ENCODE measurements at places on chromosomes 1 and 21.

GRCh38 chr1:219568733-219569132 lies 44.2 kb downstream of the ZC3H11B start:
- DNase-seq, result no peak

DNA sequence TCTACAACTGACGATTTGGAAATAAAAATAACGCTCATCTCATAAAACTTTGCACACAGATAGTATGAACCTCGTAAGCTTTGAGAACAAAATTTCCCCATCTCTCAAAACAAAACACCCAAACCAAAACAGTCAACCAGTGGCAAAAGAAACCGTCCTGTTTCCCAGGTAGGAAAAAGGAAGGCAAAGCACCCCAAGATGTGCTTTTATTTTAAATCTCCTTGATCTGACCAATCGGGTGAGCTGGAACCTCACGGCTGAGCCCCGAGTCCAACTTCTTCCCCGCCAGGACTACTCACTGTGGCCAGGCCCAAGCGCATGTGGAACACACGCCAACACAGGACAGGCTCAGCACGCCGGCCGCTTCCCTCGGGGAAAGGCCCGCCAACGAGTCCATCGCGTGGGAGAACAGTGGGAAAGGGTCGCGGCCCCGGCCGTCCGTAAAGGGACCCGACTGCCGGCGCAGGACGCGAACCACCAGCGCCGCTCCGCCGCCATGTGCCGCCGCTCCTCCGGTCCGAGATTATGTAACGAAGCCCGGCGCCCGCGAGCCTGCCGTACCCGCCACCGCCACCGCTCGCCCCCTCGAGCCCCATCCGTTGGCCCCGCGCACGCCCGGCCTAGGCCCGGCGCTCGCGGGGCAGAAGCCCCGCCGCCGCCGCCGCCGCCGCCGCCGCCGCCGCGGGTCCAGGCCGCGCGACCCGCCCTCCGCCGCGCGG lies 759 bp downstream of the AHCTF1 start:
- DNase-seq, result peak; percentile 58

GRCh38 chr1:36055706-36056105 lies 28.2 kb upstream of the TEKT2 start:
- no peak for DNase-seq

GRCh38 chr1:8679395-8679800 lies 138.0 kb downstream of the RERE start:
- DNase-seq, result peak; percentile 57

DNA sequence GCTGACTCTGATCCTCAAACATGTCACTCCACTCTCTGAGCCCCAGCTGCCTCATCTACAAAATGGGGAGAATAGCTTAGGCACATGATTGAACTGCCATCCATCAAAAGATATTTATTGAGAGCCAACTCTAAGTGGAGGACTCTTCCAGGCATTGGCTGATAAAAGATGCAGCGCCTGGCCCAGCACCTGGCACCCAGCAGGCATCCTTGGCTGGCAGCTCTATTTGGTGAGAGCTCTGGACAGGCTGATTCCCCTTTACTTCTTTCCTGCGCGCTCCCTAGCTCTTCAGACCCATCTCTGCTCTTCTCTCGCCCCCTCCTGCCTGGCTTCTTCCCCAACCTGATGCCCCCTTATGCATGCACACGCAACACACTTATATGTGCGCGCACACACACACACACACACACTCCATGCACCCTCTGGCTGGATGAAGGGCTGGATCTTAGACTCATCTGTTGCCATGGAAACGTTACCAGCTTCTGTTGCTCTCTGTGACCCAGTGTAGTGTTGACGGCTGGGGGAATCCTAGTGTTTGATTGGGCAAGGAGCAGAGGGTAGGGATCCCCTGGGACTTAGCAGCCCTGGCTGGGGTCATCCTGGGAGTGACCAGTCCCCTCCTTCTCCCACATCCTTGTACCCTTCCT lies 49.3 kb downstream of the VWA5B1 start:
- DNase-seq, result no peak

DNA sequence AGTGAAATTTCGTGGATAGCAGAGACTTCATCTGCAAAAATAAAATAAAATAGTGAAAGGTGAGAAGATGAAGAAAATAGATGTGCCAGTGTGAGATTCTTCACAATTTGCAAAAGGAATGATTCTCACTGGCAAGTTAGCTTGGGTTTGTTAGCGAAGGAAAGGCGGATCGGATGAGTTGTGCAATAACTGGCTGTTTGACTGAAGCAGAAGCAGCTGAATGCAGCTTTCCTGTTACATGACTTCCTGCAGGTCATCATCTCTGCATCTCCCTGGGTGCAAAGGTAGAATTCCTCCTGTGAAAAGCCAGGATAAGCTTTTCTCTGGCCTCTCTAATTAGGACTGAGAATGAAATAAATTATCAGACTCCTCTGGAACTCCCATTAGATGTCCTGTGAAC lies 263.1 kb upstream of the CHRM3 start:
- DNase-seq, result no peak

GRCh38 chr1:1895456-1896336 lies 4.8 kb upstream of the GNB1 start:
- DNase-seq, result no peak

- no peak for DNase-seq
Observed at GRCh38 chr1:182278144-182279054, 113.2 kb downstream of the GLUL start.

DNA sequence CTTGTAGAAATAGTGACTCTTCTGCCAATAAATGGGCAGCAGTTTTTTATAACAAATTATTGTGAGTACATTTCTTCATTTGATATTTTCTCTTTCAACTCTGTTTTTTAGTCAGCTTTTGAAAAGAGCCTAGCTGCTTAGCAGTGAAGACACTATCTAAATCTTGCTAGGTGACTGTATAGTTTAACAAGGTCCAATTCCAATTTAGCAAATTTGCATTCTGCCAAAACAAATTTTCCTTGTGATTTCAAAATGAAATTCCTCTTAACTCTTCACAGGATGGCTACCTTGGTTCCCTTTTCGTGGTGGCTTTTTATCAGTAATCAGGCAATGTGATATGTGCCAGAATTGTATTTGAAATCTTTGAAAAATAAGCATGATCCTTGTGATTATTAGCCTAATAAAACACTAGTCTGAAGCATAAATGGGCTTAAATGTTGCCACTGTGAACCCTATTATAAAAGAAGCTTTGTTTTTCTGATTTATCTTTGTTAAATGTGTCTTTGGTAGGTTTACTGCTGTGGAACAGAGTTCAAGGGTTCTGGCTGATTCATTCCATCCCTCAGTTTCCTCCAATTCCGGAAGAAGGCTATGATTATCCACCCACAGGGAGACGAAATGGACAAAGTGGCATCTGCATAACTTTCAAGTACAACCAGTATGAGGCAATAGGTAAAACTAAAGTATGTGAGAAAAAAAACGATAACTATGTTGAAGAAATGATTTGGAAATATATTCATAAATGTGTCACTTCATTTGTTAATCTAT lies 12.2 kb downstream of the DNASE2B start:
- DNase-seq, result no peak

DNA sequence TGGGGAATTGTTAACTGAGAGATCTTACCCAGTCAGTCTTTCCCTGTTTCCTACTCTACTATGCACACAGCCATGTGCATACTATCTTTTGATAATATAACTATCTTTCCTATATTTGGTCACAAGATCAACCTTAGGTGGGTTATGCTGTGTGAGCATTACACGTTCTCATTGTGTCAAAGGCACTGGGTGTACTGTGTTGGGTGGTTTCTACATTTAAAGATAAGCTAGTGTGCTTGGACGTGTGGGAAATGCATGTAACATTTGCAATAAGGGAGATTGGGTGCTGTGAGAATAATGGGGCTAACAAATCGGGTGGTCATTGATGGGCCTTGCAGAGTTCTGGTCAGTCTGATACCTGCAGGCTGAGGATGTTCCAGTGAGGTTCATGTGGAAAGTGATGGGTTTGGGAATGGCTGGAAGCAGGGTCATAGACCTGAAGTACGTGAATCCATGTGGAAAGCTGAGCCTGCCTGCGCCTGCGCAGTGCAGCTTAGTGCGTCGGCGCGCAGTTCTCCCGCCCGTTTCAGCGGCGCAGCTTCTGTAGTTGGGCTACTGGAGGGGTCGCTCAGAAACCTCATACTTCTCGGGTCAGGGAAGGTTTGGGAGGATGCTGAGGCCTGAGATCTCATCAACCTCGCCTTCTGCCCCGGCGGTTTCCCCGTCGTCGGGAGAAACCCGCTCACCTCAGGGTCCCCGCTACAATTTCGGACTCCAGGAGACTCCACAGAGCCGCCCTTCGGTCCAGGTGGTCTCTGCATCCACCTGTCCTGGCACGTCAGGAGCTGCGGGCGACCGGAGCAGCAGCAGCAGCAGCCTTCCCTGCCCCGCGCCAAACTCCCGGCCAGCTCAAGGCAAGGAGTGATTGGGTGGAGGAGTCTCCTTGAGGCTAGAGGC lies at the start of gene MSH4:
MSH4 (plus strand) TSS at position 507 of the 897 bp plus-strand sequence; CDS start at position 611, 104 bp downstream.
- DNase-seq, result no peak

- no peak for DNase-seq
Observed at GRCh38 chr1:22662318-22662717, 9.3 kb downstream of the C1QB start.

GRCh38 chr1:235835226-235835625 lies 31.5 kb downstream of the LYST start:
- peak; percentile 20 for DNase-seq

- no peak for DNase-seq
Observed at GRCh38 chr1:153848805-153849204, 73.6 kb downstream of the SLC27A3 start.

- DNase-seq, result no peak
Observed at GRCh38 chr1:113291777-113292602, 98.3 kb upstream of the MAGI3 start.

DNA sequence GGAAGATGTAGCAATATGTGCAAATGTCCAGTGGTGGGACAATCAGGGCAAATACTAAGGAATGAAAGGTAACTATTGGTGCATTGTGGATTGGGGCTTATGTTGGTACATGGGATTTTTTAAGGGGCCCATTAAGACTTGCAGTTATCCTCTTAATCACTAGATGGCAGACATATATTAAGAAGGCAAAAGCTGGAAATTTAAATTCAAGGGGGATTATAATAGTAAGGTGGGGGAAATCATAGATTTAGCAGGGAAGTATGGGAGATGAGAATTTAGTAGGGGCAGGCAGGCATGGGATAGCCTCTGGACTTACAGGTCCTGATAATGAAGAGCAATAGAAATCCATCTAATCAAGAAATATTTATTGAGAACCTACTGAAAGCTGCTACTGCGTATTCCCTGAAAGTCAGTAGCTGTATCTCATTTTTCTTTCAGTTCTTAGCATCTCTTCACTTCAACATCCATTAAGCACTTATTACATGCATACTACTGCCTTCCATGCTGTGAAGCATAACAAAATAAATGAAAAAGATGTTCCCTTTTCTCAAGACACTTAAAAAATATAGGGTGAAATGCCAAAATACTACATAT lies 251.8 kb downstream of the CRB1 start:
- DNase-seq, result peak; percentile 12

DNA sequence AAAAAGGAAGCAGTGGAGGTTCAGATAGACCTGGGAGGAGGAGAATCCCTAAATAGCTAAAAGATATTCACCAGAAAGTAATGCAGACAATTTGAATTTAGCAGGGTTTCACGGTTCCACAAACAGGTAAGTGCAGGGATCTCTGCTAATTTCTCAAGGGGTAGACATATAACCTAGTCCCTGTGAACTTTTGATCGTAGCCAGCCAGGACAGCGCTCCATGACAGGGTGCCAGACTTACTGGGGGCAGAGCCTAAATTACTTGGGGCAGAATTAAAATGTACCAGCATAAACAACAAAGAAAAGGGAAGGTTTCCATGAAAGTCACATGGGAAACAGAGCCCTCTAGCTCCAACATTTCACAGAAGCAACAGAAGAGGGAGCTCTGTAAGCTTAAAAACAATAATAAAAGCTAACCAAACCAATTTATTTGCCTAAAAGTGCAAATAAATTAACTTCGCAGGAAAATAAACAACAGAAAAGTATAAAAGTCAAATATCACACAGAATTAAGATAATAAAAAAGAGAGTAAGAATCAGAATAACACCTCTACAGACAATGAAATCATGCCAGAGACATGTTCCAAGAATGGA lies 198.3 kb downstream of the DUSP10 start:
- DNase-seq, result peak; percentile 54

DNA sequence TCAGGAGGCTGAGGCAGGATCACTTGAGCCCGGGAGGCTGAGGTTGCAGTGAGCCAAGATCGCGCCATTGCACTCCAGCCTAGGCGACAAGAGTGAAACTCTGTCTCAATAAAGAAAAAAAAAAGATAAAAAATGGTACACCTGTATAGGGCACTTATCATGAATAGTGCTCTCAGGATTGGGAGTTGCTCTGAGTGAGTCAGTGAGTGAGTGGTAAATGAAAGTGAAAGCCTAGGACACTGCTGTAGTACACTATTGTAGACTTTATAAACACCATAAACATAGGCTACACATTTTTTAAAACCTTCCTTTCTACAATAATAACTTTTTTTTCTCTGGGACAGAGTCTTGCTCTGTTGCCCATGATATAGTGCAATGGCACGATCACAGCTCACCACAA lies 16.8 kb downstream of the PHTF1 start:
- DNase-seq, result peak; percentile 11

DNA sequence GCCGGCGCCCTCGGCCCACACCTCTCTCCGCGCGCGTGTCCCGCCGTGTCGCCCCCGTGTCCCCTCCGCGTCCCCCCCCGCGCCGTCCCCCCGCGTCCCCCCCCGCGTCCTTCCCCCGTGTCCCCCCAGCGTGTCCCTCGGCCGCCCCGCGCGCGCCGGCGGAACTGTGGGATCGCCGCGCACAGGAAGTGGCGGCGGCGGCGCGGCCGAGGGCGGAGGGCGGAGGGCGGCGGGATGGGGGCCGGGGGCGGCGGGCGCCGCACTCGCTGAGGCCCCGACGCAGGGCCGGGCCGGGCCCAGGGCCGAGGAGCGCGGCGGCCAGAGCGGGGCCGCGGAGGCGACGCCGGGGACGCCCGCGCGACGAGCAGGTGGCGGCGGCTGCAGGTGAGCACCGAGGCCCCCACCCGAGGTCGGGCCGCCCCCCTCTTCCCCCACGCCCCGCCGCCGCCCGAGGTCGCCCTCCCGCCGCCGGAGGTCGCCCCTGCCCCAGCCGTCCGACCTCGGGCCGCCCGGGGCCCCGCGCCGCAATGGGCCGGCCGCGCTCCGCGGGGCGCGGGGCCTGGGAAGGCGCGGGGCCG lies at the start of gene AGPAT3:
AGPAT3 (plus strand) TSS at position 262 of the 578 bp plus-strand sequence. CDS start 94,459 bp downstream, outside the sequence.
- no peak for DNase-seq

GRCh38 chr1:3721955-3722465 lies 30.2 kb upstream of the CCDC27 start:
- no peak for DNase-seq

DNA sequence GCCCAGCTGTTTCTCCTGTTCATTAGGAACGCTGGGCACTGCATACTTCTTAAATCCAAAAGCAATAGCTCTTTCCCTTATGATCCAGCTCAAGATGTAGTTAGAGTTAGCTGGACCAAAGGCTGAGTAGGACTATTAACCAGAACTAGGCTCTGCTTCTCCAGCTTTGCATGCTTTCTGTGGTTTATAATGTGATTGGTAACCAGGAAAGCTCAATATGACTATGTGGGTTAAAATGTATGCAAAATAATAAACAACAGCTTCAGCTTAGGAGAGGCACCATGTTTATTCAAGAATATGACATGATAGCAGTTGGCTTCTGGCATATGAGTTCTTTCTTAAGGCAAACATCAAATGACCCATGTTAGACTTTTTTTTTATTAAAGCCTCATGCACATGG lies 73.8 kb downstream of the LYPLAL1 start:
- DNase-seq, result peak; percentile 74

GRCh38 chr1:151985768-151986167 lies 7.9 kb downstream of the S100A10 start:
- DNase-seq, result no peak

Measured in IMR-90 (cell line).